SK-MEL-5 (cell line): ENCODE measurements at places on chromosomes 6 and 20.

DNA sequence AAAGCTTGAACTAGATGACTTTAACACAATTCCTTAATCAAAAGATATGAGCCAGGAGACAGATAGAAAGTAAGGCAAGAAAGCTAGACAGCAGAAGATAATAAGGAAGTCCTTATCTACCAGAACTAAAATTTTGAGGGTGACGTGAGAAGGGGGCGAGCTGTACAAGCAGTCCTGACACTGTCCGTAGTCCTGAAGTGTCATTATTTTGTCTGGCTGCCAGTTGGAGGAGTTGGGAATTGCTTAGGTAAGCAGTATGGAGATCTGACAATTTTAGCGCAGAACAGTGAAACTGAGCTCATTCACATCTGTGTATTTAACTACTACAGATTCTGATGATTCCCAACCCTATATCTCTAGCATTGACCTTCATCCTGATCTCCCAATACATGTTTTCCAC, 25.8 kb upstream of the CEP85L start:
- DNase-seq, result no peak

- DNase-seq, result no peak
Measured at GRCh38 chr6:147922799-147923198, 414.3 kb downstream of the SAMD5 start.

DNA sequence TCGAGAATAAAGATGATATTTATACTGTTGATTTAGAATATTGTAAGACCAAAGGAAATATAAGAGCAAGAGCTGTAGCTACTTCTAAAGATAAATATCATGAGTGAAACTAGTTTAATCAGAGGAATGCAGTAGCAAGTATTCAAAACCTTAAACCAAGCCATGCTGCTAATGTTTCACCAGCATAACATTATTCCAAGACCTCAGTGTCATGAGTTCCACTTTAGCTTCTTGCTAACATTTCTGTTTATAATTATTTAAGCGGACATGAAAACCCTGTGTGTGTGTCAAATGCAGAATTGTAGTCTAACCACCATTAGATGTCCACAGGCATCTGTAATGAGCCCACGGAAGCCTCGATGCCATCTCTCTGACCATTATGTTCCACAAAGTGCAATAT, 752.6 kb upstream of the MARCKS start:
- DNase-seq, result no peak

- no peak for DNase-seq
Measured at GRCh38 chr6:106381881-106382280, 21.4 kb downstream of the CRYBG1 start.

- no peak for DNase-seq
Measured at GRCh38 chr20:33351696-33352095, 49.6 kb downstream of the CDK5RAP1 start.

DNA sequence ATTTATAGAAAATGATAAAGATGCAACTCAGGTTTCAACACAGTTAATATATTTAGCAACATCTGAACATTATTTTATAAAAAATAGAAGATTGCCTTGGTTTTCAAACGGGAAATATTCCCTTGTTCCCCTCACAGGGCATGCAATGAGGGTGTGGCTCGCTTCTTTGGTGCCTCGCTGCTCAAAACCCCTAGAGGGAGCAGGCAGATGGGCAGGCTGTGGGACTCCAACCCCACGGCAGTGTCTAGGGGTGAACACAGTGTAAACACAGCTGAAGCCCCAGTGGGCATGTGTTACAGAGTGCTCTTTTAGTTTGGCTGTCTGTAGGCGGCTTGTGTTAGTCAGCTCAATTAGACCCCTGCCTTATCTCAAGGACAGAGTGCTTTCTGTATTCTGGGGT, 560.8 kb upstream of the IMPG1 start:
- DNase-seq, result peak; percentile 37

DNA sequence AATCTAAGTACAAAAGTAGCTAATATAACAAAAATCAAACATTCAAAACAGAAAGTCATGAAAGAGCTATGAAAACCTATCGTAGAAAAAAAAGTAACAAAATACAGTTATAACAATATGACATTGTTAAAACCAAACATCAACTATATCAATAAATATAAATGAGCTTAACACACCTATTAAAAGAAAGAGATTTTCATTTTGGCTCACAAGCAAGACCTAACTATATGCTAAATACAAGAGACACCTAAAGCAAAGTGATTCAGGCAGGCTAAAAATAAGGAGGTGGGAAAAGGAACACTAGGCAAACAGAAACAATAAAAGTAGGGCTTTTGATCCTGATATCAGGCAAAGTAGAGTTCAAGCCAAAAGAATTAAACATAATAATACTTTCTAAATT, 13.5 kb downstream of the ZNF322 start:
- DNase-seq, result no peak

DNA sequence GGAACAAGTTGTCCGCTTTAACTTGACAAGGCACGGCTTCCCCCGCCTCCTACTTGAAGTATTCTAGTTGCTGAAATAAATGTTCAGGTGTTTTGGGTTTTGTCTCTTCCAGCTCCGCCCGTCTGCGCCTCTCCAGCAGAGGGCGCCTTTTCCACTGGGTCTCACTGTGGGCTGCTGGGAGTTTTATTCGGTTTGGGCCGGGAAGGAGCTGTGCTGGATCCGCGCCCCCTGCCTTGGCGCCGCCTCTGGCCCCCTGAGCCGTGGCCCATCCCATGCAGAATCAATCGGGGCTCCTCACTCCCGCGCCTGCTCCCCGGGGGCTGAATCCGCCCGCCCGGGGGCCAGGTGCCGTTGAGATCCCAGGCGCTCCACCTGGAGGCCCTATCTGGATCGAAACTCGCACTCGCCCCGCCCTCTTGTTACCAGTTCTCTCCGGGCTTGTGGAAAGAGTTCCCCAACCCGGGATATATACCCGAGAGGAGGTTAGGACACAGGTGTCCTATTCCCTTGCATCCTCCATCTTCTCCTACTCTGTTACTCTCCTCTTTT, 51.0 kb upstream of the TCF21 start:
- DNase-seq, result peak; percentile 69

DNA sequence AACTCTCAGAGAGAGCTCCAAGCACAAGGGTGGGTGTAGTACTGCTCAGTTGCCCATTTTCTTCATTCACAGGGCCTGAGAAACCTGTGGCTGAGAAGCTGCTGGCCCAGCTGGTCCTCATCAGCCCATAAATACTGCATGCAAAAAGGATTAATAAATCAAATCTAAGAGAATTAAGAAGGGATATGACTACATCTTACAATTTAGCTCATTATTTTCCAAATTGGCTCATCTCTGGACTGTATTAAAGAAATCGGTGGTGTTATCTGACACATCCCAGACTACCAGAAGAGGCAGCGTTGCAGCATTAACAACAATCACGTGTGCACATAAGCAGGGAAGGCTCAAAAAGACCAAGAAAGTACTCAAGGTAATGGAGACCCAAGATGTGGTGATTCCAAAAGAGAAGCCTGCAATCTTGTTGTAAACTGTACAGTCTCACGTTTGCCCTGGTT, 90.7 kb downstream of the CD24 start:
- DNase-seq, result peak; percentile 32

DNA sequence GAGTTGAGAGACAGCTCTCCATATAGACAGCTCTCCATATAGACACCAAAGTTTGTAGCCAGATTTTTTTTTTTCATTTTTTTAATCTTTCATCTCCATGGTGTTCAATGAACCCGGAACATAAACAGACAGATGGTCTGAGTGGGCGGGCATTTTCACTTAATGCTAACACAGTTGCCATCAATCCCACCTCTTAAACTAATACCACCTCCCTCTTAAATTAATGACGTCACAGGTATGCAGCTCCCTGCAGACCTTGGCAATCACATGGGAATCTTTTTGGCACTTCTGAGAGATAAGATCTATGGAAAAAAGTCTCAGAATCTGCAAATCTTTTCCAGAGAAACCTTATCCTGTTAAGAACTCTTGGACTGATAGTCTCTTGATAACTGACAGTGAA, 43.2 kb downstream of the PFDN4 start:
- no peak for DNase-seq

GRCh38 chr6:119312875-119313338, 36.7 kb downstream of the MAN1A1 start:
- no peak for DNase-seq

DNA sequence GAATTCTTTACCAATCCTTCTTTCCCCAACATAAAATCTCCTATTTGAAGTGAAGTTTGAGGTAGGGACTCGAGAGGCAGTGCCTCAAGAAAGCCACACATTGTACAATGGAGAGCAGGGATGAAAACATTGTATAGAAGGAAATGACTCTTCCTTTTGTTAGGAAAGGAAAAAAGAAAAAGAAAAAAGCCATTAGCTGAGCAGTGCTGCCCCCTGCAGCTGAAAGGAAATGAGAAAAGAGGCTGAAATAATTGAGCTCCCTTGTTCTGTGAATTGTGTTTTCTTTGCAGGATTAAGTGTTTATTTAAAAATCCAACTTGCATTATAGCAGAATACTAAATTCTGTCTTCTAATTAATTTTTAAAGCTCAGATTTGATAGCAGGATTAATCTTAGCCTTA, 162.9 kb upstream of the SASH1 start:
- peak; percentile 49 for DNase-seq
